ENCODE measurements at places on chromosomes 4 and X.

DNA sequence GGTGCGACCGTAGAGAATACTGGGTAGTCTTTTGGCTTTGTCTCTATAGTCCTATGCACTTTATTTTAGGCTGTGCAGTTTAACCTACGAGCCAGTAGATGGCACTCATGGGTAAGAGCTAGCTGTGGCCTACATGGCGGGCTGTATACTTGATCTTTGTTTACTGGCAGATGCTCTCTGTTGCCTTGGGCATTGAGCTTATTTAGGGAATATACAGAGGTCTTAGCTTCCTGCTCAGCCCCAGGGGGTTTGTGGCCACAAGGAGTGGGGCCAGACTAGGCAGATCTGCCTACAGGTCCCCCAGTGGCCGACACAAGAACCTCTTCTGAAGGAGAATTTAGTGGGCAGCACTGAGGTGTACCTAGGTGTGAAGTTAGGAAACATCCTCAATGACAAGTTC is 227.6 kb upstream of the HDX start:
- no peak for DNase-seq

GRCh38 chr4:110503270-110504083 is 27.5 kb downstream of the ENPEP start:
- no peak for DNase-seq

GRCh38 chrX:38438321-38438720 is 85.9 kb downstream of the OTC start:
- no peak for DNase-seq

DNA sequence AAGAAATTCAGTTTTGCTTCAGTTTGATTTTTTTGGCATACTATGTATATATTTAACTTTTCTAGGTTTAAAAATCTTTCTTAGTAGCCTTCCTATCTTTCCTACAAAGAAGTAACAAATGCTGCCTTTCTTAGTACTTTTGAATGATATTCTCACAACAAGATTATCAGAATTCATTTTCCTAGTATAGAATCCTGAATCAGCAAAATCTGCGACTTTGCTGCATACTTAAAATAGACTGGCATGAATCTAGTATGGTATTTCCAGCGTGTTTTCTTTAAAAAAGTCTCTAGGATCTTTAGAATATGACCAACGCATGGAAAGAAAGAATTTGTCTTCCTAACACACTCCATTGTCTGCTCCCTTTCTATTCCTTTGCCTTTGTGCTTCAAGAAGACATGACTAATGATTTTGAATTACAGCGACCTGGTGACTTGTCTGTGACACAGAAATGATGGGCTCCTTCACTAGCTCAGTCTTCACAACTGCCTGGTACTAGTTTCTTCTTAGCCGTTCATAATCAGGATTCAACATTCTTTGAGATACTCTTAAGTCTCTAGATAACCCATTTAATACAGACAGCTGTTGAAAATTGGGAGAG is 349.8 kb downstream of the PPARGC1A start:
- no peak for DNase-seq

DNA sequence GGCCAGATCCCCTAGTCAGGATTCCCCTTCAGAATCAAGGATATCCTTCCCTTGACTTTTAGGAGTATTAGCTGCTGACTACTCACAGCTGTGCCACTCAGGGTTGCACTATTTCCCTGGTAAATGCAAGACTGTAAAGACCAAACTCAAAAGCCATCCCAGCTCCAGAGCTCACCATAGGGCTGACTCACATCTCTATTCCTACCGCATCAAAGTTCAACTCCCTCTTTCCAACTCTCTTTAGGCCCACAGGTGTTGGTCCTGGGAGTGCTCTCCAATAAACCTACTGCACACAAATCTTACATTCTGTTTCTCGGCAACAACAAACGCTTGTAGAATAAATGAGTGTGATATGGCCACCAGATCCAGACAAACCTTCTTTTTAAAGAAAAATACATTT is 109.6 kb downstream of the PPP3CA start:
- no peak for DNase-seq
